ENCODE measurements at places on chromosomes 13 and 19.

DNA sequence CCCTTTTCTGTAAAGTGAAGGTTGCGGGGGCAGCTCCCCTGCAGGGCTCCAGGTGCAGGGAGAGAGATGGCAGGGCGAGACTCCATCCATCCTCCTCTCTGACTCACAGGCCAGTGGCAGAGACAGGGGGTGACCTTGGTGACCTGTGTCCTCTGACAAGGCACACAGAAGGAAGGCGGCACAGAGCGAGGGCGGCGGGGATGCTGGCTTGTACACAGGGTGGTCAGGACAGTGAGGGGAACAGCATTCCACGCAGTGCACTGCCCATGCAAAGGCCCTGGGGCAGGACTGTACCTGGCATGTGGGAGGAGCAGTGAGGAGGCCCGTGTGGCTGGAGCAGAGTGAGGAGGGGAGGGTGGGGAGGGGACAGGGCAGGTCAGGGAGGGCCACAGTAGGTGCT is 7.7 kb downstream of the NDUFA11 start:
- DNase-seq: no peak

- DNase-seq: no peak
These were observed 3.5 kb upstream of the C19orf85 start for GRCh38 chr19:55468054-55468393.

DNA sequence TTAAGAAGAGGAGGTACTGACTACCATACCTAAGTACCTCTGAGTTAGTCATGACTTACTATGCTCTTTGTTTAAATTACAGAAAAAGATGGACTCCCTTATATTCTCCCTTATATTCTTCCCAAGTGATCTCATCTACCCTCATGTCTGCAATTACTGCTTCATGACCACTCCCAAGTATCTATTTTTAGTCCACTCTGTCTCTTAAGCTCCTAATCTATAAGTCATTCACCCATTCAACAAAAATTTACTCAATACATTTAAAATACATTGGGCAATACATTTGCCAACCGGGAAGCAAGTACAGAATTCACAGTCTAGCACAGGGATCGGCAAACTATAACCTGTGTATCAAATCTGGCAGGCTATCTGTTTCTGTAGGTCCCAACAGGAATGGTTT is 42.6 kb downstream of the KPNA3 start:
- DNase-seq: no peak

DNA sequence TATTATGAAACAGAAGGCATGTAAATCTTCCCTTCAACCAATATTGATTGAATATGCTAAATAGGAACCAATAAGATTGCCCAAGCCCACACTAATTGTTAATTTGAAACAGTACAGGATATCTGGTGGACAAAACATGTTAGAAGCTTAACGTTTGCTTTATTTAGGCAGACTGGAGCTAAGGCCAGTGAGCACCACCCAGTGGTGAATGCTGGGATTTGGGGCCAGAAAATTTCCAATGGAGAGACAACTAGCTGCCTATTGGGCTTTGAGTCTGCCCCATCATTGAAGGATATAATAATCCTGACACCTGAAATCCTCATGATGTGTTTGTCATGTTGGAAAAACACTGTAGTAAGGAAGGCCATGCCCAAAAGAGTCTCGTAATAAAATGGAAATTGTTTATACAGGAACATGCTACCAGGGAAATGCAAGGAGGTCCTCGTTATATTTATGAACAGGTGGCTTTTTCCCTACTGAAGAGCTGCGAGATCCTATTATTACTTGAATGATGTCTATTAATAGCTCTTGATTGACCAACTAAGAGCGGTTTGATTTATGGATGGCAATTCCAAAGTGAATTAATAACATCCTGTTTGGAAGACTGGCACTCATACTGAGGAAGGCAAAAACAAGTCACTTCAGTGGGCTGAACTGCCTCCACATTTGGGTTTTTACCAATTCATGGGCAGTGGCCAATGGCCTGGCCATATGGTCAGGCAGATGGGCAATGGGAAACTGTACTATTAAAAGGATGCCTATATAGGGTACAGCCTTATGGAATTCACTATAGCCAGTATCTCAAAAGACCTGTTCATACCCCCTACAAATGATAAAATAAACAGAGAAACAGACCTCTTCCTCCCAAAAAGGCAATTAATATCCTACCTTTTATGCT is 8.7 kb downstream of the SIGLECL1 start:
- no peak for DNase-seq

DNA sequence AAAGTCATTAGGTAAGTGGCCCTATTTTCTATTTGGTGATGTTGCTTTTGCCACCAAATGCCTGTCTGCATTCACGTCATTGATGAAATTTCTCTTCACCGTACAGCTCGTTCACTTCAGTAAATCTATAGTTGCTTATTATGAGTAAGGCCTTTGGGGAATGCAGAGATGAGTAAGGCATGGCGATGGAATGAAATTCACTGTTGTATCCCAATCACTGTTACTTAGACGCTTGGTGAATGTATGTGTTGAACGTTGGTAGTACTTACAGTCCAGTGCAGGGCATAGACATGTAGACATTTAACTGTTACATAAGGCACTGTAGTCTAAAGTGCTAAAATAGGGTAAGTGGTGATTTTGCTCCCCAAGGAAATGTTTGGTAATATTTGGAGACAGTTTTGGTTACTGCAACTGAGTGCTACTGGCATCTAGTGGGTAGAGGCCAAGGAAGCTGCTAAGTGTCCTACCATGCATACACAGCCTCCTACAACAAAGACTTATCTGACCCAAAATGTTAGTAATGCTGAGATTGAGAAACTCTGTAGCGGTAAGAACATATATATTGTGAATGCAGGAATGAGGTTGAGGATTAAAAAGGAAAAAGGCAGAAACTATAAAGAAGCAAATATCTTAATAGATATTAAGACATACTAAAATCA is 5.8 kb downstream of the AKAP11 start:
- no peak for DNase-seq

DNA sequence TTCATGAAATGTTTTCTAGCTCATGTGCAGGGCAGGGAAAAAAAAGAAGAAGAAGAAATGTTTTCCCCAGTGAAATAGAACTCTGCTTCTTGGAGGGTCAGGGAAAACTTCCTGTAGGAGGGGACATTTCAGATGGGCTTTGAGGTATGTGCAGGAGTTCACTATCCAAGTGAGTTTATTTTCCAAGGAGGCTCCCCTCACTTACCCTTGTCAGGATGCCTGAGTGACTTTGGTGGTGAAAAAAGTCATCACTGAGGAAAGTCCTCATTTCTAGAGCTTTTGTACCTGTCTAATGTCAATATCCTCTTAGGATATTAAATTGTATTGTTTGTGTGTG is 656 bp upstream of the C3 start:
- DNase-seq: no peak

DNA sequence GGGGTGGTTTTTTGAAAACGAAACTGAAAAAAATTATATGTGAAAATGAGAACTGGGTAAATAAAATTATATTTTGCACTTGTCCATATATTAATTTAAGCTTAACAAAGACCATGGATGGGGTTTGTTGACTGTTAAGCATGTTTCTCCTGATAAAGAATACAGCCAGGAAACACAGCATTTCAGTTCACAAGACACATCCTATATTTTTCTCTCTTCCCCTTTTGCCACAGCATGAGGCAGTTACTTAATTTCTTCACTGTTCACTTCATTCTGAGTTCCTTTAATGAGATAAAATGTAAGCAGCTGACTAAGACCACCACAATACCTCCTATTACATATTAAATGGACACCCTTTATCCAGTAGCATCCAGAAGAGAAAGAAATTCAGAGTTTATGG is 64.0 kb downstream of the RXFP2 start:
- no peak for DNase-seq

GRCh38 chr19:52658595-52658994 is 20.4 kb upstream of the ZNF83 start:
- DNase-seq: no peak

- no peak for DNase-seq
These were observed 999 bp upstream of the TNFAIP8L1 start for GRCh38 chr19:4638317-4638716.

DNA sequence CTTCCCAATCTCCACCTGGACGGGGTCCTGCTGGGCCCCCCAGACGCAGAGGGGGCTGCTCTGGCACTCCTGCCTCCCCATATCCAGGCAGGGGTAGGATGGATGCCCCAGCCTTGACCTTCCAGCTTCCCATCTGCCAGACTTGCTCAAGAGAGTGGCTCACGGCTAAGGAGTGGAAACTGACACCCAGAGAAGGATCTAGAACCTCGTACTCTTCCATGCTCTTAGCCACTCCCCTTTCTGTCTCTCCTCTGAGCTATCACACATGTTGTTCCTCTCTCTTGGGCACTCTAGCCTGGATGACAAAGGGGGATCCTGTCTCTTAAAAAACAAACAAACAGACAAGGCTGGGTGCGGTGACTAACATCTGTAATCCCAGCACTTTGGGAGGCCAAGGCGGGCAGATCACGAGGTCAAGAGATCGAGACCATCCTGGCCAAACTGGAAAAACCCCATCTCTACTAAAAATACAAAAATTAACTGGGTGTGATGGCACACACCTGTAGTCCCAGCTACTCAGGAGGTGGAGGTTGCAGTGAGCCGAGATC is 12.2 kb upstream of the FUT5 start:
- DNase-seq: no peak

DNA sequence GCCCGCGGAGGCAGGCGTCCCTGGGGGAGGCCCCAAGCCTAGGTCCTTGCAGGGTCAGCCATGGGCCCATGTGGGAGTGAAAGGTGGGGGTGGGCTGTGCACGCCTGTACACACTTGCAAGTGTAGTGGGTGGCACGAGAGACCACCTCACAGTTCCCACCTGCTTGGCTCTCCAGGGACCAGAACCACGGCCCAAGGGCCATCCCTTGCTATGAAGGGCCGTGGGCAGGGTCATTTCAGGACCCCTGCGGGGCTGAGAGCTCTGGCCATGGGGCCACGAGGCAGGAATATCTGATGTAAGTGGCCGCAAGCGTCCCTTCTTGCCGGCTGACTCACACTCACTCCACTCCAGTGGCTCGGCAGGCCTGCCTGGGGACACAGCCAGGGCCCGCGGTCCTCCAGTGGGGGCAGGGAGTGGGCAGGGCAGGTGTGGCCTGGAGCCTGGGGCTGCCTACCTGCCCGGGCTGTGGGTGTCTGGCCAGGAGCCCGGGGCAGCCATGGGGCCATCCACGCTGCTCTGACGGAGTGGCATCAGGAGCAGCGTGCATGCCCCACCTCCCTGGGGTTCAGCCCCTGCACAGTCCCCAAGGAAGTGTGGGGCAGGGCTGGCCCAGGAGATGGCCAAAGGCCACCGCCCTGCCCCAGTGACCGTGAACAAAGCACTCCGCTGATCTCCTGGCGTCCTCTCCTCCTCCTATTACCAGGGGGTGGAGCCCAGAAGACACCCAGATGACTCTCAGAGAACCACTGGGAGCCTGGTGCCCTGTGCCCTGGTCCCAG is 8.6 kb upstream of the MKNK2 start:
- no peak for DNase-seq

DNA sequence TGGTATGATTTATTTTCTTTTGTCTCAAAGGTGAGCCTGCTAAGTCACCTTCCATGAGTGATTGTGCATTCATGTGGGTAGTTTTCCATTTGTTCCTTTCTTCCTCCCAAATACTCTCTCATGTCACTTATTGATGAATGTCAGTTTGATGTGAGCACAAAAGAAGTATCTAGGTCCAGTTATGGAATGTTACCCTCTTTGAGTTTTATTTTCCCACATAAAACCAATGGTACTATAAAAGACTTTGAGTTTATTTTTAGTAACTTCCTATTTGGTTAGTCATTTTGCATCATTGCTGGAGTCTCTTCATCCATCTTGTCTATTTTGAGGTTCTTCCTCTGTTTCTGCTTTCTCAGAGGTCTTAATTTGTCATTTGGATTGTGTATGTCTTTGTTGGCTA is 321.3 kb downstream of the GPC6 start:
- DNase-seq: no peak

DNA sequence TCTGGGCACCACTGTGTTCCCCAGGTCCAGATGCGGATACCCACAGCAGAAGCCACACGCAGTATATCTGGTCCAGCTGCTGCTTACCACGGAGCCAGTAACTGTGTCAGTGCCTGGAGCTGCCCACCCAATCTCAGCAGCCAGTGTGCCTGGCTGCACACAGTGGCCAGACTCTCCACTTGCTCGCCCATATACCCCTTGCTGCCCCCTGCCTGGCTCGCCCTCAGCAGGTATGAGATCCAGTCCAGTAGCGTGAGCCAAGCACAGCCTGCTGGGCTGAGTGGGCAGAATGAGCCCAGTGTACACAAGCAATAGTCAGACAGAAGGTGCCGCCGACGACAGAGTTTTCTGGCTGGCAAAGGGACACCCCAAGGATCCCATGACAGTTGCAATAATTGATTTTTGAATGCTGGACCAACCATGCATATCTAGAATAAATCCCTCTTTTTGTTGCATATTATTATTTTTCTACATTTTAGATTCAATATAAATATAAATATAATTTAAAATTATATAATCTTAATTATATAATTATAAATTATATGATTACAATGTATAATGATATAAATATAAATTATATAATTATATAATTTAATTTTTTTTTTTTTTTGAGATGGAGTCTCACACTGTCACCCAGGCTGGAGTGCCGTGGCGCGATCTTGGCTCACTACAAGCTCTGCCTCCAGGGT is 918.8 kb upstream of the MIR17HG start:
- DNase-seq: no peak
